8988T (cell line): ENCODE measurements at places on chromosomes 5 and 9.

DNA sequence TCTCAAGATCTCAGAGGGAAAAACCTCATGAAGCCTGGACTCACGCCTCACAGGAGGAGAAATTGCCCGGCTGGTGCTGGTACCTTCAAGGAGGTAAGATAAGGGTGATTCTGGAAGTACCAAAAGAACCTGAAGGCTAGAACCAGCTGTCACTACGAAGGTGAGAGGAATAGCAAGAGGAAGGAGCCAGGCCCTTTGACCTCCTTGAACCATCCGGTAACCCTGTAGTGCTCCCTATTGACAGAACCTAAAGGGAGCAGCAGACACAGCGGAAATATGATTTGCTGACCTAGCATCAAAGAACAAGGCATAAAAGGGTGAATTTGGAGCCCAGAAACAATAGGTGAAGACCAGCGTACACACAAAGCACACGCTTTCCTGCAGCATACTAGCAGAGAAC, 92.2 kb downstream of the DOCK8 start:
- no peak for DNase-seq

- no peak for DNase-seq
Observed at GRCh38 chr5:42760426-42760825, 3.8 kb downstream of the CCDC152 start.

DNA sequence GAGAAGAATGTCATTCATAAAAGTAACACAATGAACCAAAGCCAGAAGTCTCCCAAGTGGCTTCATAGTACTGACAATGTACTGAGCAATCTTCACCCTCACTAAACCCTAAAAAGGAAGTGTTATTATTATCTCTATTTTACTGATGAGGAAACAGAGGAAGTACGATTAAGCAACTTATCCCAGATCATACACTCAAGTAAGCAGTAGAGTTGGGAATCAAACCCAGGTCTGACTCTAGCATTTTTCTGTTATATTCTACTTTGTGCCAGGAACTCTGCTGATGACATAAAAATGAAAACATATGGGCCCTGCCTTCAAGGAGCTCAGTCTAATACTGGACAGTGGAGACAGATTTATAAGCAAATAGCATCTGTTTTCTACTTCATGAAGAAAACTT, 109.2 kb downstream of the RAPGEF6 start:
- no peak for DNase-seq

GRCh38 chr5:92850886-92851285, 730.1 kb downstream of the NR2F1-AS1 start:
- DNase-seq = no peak

- no peak for DNase-seq
Observed at GRCh38 chr5:72623323-72623722, 116.1 kb upstream of the ZNF366 start.

GRCh38 chr9:136695435-136695895, 8.2 kb upstream of the AGPAT2 start:
- no peak for DNase-seq

DNA sequence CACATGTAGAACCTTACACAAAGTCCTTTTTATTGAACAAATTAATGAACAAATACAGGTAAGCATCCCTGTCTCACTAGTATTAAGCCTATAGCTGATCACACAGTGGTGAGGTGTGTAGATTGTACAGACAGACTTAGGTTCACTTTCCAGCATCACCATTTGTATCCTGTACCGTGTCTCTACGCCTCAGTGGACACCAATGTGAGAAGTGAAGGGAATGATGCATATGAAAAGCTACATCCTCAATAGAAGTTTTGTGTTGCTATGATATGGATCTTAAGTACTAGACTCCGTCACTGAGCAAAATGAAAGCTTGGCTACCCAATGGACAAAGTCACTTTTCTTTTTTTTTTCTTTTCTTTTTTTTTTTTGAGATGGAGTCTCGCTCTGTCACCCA, 46.6 kb downstream of the UGCG start:
- no peak for DNase-seq

GRCh38 chr5:135266303-135266635, 132.8 kb downstream of the MACROH2A1 start:
- no peak for DNase-seq

GRCh38 chr5:52638732-52639131, 149.0 kb upstream of the ITGA1 start:
- no peak for DNase-seq

DNA sequence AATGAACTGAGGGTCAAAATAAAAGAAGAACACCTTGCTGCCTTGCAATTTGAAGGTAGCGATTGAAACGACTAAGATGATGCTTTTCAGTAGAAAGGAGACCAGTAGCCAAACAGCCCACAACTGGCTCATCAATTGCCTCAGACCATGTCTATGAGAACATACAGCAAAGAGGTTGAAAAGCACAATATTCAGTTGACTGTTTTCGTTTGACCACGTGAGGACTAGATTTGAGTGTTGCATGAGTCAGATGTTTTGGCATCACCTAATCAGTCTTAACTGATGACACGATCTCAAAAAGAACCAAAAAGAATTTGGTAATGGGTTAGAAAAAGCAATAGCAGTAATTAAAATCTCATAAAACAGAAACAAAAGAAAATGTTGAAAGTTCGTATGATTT, 82.7 kb upstream of the IL7R start:
- DNase-seq = no peak

DNA sequence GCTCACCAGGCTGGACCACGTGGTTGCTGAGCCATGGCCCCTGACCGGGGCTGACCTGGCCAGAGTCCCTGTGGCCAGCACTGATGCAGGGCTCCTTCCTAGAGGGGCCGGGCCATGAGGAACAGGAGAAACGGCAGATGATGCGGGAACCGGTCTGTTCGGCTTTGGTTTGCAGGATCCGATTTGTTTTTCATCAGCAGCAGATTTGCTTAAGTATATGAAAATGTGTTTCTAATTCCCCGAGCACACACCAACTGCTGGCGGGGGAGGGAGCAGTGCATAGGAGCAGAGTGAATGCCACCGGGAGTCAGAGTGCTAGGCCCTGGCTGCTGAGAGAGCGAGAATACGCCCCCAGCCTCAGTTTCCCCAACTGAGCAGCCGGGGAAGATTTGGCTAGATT, 13.6 kb downstream of the NTNG2 start:
- no peak for DNase-seq

DNA sequence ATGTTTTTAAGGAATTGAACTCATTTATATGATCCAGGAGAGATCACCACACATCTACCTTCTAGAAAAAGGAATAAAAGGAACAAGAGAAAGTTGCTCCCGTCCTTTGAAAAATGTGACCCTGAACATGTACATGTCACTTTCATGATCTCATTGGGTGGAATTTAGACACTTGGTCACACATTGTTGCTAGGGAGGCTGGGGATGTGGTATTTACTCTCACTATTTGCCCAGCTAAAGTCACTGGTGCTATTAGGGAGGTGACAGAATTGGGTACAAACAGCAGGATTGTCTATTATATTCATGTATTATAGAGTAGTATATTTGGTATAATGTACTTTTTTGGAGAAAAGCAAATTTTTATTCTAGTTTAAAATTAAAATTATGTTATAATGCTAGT, 2.1 kb upstream of the CDH10 start:
- DNase-seq = no peak

- no peak for DNase-seq
Observed at GRCh38 chr5:65480306-65480865, 1.3 kb downstream of the ADAMTS6 start.

DNA sequence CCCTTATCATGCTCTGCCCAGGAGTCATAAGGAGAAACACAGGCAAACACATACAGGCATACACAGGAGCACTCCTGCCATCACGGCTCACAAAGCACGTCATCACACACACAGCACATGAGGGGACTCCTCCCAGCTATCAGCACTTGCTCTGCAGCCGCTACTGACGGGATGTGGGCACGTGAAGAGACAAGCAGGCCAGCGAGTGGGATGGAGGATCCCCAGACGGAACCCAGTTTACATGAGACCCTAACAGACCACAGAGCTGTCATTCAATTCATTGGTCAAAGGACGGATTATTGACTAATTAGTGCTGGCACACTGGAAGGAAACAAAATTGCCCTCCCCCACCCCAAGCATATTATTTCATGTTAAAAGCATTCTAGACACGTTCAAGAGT, 53.6 kb downstream of the SEMA4D start:
- DNase-seq = no peak

- no peak for DNase-seq
Observed at GRCh38 chr5:10534561-10535530, 29.0 kb upstream of the ANKRD33B start.

DNA sequence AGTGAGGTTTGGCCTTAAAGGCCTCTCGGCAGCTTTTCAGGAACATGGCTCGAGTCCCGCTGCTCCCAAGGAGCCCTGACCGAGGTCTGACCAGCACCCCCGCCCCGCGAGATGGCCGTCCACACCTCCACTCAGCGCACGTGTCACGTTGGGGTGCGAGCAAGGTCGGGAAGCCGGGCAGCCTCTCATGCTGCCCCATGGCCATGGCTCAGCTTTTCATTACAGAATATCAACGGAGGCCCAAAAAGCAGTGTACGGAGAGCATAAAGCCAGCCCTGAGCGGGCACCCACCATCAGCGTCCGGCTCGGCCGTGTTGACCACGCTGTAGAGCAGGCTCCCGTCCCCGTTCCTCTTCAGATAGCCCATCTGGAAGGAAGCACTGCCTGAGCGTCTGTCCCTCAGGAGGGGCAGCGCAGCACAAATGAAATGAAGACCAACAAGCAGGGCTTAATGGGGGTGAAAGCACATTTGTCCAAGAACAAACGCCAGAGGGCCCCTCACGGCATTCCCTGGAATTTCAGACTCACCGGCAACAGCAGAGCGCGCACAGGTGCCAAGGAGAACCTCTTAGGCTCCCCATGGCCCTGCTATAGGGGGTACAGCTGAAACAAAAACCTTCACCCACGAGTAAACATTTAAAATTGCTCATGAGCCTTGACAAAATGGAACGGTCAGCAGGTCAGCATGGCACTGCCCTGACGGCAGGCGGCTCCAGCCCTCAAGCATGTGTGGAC, 11.6 kb downstream of the BRD9 start:
- no peak for DNase-seq

DNA sequence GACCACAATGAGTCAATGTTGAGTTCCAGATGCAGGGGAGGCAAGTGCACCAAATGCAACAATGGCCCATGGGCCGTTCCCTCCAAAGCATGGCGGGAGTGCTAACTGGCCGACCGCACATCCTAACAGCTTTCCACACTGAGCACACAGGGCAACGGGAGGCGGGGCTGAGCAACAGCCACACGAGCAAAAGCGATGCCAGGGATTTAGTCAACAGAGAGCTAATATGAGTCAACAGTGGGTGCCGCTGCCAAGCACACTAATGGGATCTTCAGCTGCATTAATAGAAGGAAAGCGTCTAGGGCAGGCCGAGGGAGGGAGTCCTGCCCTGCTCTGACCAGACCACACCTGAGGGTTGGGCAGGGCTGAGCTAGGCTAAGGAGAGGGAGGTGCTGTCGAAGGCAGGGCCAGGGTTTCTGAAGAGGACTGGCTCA, 4.6 kb downstream of the EPB41L4B start:
- no peak for DNase-seq

- no peak for DNase-seq
Observed at GRCh38 chr5:127088251-127088650, 14.9 kb upstream of the C5orf63 start.

- no peak for DNase-seq
Observed at GRCh38 chr9:35490910-35491465, 1.1 kb downstream of the RUSC2 start.

DNA sequence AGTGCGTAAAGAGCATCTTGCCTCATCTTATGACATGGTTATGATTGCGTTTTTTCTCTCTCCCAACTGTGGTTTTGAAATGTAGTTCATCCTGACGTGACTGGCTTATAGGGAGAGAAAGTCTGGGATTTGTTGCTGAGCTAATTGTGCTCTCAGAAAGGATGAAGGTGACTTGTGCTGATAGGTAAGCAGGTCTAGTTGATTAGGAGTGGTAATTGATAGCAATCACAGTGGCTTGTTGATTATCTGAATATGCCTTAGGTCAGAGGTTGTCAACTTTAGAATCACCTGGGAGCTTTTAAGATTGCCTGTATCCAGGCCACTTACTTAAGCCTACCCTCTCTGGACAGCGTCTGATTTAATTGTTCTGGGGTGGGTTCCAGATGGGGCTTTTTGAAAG, 117.8 kb downstream of the TLE4 start:
- no peak for DNase-seq

GRCh38 chr5:97065475-97065874, 76.9 kb downstream of the LIX1 start:
- DNase-seq = no peak

DNA sequence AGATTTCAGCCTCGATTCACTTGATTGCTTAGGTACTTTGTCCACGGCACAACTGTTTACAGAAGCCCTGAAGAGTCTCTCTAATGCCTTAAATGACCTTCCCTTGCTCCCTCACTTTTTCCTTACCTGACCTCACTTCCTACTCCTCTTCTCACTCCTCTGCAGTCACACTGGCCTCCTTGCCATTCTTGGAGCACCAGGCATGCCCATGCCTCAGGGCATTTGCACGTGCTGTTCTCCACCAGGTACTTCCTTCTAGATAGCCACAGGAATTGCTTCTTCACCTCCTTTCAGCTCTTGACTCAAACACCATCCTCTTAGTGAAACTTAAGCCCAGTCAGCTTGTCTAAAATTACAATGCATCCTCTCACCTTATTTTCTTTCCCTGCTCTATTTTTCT, 52.4 kb upstream of the TRAF1 start:
- no peak for DNase-seq

DNA sequence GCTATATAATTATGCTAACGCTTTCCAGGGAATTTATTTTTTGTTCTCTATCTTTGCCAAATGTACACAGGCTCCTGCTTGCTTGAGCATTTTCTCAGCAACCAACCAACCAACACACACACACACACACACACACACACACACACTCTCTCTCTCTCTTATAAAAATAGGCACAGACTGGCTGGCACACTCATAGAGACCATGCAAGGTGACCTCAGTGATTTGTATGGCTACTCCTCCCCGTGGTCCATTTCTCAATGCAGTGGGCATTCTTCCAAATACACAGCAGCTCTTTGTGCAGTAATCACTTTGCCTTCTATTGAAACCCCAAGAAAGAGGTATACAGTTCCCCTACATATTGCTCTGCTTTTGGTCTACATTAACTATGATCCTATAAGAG, 416.0 kb downstream of the MAN2A1 start:
- no peak for DNase-seq

DNA sequence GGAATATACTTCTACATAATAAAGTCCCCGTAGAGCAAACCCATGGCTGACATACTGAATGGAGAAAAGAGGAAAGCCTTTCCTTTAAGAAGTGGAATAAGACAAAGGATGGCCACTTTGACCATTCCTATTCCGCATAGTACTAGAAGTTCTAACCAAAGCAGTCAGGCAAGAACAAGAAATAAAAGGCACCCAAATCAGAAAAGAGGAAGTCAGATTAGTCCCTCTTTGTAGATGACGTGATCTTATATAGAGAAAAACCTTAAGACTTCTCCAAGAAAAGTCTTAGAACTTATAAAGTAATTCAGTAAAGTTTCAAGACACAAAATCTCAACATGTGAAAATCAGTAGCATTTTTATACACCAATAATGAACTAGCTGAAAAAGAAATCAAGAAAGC, 133.9 kb downstream of the GIN1 start:
- DNase-seq = no peak

- DNase-seq = no peak
Observed at GRCh38 chr9:7298123-7298522, 501.5 kb downstream of the DMAC1 start.
